ENCODE measurements at places on chromosomes 4 and X.
A peak's percentile ranks its signal among the peaks of the same experiment; 100 is the strongest.

DNA sequence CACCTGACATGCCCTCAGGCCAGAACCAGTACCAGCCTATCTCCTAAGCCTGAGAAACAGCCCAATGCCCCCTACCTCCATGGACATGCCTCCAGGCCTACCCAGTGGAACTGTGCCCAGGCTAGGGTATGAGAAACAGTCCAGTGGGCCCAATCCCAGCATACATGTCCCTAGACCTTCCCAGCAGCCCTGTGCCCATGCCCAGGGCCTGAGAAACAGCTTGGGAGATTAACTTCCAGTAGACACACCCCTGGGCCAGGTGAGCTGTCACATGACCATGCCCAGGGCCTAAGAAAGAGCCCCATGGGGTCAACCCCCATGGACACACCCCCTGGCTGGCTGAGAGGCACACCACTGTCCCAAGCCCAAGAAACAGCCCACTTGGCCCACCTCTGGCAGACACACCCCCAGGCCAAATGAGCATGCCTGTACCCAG lies 78.8 kb downstream of the CBR4 start:
- DNase-seq, result no peak

- DNase-seq, result no peak
Observed at GRCh38 chr4:178255172-178255571, 812.9 kb upstream of the AGA start.

GRCh38 chrX:118585296-118585695 lies 89.7 kb downstream of the DOCK11 start:
- DNase-seq, result no peak

- DNase-seq, result no peak
Observed at GRCh38 chrX:13427441-13428052, 107.7 kb upstream of the ATXN3L start.

DNA sequence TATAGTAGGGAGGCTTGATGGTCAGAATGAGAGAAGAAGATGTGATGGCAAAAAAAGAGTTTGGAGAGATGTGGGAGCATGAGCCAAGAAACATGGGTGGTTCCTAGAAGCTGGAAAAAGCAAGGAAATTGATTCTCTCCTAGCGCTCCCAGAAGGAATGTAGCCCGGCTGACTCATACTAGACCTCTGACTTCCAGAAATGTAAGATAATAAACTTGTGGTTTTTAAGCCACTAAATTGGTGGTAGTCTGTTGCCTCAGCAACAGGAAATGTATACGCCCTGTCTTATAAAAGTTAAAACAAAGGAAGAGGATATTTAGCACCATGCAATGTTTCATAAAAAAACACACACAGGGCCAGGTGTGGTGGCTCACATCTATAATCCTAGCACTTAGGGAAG lies 182.7 kb upstream of the PCDH7 start:
- no peak for DNase-seq

- DNase-seq, result no peak
Observed at GRCh38 chr4:184891816-184892397, 66.1 kb upstream of the ACSL1 start.

DNA sequence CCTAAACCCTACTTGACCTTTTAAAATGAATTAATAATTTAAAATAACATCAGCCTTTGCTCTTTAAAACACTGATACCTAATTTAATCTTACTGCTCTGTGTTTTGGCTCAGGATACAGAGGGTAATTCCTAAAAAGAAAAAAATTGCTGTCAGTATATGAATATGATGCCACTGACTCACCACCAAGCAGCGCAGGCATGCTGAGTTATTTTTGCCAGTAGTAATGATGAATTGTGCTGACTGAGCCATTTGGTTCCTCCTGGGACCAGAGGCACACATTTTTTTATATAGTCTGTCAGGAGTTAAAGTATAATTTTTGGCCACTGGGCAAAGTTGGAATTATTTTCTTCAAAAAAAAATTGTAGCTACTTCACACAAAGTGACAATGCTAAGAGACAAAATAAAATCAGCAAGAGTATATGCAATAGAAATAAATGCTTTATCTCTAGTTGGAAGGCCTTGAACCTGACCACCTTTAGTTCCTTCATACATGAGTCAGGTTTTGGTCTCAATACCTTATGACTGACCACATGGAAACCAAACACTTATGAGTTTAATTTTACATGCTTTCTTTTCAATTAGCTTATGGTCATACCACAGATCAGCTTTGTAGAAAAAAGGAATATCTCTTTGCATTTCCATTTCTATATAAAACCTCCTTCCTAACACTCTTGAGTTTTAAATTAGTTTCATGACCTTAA lies 115.1 kb downstream of the PPP3CA start:
- peak; percentile 34 for DNase-seq

DNA sequence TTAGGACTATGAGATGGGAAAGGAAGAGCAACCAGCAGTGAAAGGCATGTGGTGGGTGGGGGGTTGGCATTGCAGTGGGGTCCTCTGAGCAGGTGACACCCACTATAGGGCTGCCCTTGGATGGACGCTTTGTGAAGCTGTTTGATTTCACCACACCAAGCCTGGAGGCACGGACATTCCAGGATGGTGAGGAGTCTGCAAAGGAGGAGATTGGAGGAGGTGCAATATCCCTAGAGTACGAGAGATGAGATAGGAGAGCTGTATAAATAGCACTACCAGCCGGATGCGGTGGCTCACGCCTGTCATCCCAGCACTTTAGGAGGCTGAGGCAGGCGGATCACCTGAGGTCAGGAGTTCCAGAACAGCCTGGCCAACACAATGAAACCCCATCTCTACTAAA lies 42.3 kb downstream of the SHOX start:
- no peak for DNase-seq

DNA sequence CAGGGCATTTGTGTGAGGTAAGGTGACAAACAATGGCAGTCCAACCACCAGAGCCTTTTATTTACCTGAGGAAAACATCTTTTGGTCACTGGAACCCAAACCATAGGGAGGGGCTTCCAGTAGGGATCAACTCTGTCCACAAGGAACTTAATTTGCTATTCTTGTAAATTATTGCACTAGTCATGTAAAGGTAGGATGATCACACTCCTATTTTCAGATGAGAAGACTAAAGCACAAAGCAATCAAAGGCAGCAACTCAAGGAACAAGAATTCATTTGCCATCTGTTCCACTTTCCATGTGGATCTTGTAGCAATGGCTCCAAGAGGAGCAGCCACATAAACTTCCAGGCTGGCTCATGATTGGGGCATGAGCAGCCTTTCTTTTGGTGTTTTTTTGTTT lies 35.3 kb downstream of the CD99L2 start:
- DNase-seq, result no peak

DNA sequence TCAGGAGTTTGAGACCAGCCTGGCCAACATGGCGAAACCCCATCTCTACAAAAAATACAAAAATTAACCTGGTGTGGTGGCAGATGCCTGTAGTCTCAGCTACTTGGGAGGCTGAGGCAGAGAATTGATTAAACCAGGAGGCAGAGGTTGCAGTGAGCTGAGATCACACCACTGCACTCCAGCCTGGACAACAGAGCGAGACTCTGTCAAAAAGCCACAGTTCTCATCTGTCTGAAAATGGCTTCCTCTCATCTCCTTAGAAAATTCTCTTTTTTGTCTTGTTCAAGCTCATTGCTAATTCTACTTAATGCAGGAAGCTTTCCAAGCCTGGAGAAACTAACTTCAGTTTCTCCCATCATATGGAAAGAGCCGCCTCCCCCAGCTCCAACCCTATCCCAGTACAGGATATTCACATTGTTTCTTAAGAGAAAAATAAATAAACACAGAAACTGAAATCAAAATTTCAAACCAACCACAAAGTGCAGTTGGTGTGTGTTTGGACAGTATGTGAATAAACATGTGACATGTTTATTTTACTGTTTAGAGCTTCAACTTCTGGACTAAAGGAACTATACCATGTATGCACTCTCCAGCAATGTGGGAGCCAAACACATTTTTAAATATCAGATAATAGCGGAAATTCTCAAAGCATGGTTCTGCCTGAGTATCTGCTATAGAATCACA lies 55.0 kb upstream of the GAB1 start:
- DNase-seq, result no peak

DNA sequence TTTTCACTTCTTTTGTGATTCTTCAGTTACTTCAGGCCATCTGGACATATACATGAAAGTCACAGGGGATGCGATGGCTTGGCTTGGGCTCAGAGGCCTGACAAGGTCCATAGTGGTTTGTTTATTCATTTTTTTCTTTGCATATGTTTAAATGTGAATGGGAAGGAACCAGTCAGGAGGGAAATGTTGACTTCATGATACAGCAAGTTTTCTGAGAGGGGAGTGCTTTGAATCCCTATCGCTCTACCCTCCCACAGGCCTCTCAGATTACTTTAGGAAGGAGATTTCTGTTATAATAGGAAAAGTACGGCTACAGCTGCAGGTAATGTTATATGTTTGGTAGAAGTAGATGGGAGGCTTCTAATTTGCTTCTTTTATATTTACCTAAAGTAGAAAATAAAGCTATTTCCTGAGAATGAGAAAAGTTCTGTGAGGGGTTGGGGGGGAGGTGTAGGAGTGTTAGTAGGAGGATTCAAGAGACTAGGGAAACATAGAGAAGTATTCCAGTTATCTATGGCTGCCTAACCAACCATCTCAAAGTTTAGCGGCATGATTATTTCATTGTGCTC lies 322.9 kb downstream of the RAPGEF2 start:
- DNase-seq, result no peak

DNA sequence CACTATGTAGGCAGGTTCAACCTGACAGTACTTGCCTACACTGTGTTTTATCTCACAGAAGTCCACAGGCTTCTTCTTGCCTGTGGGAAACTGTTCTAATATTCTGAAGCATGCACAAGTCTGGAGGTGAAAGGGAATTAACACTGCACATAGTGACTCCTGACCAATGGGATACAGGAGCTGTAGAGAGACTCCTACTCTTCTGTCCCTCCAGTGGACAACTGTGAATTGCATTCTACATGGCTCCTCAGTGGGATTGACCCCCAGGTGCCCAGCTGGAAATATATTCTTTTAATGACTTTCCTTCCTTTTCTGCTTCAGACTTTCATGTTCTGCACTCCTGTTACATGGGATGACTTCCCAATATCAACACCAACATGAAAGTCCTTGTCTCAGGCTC lies 8.2 kb upstream of the YIPF6 start:
- no peak for DNase-seq

GRCh38 chr4:97215409-97215941 lies 927.8 kb downstream of the STPG2 start:
- DNase-seq, result no peak

- no peak for DNase-seq
Observed at GRCh38 chr4:123871341-123871740, 474.7 kb downstream of the SPRY1 start.

DNA sequence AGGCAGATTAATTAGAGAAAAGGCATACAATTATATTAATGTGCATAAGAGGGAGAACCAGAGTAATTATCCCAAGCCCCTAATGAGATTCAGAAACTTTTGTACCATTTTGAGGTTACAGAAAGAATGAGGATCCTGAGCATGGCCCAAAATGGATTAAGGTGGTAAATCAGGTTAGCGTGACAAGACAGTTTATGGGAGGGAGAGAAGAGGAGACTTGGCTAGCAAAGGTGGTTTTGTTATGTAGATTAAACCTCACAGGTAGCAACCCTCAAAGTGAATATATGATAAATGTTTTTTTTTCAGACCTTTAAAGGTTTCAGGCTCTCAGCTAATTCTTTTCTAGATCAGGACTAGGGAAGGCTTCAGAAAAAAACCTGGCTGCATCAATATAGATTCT lies 781.8 kb downstream of the FAM133A start:
- DNase-seq, result no peak

- no peak for DNase-seq
Observed at GRCh38 chrX:16797841-16798240, 11.6 kb downstream of the TXLNG start.

GRCh38 chr4:56282004-56282403 lies 105.3 kb downstream of the AASDH start:
- DNase-seq, result no peak

DNA sequence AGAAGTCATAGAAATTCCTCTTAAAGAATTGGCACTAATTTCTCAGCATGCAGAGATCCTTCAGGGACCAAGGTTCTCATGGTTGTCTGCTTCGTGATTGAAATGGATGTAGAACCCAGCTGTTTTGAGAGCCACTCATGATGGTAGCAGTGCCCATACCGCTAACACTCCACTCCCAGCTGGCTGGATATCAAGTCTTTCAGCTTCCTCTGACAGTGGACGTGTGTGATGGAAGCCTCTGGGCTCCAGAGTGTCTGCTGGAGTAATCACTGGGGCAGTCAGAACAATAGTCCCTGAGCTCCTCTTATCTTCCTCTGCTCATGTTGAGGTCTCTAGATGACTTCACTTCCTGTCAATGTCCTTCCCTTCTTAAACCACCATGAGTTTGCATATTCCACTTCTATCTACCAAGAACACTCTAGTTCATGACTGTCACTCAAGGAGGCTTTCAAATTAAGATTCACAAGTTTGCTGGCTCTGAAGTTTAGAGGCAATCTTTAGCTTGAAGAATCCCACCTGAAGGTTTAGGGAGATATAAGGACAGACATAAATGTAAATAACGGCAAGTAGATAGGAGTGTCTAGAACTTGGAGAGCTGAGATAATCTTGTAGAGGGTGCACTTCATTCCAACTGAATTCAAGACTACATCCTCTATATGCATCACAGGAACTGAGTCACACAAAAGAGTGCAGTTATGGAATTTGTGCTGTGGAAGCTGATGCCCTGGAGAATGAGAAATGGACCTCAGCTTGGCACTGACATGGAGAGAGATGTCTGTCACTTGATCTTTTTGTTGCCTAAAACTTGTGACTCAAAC lies 64.5 kb upstream of the WDR1 start:
- no peak for DNase-seq

DNA sequence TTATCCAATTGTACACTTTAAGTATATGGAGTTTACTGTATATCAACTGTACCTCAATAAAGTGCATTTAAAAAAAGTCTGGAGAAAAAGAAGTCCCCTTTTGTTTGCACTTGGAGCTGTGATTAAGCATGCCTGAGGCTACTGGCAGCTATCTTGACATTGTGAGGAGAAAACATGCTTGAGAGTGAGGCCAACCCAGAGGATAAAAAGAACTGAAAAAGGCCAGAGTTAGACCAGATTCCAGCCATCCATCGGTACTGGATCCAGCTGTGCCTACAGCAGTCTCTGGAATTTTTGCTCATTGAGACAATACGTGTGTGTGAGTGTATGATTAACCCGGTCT lies 57.4 kb downstream of the LGI2 start:
- DNase-seq, result no peak

DNA sequence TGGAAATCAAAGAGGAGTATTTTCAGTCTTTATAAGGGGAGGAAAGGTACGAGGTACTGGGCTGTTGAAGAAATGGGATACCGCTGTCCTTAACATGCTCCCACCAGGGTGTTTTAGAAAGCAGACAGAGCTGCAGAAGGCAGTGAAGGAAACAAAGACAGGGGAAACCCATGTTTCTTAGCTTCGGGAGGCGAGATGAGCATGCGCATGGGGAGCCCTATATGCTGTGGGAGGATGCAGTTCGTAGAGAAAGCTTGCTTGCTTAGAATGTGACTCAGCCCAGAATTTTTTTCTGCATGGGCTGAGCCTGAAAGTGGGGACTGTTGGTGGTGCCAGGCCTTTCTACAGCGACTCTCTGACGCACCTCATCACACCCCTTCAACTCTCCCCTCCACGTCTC lies 28.8 kb upstream of the SCOC start:
- DNase-seq, result no peak

GRCh38 chr4:185637163-185637875 lies 102.0 kb upstream of the PDLIM3 start:
- DNase-seq, result no peak

- DNase-seq, result peak; percentile 38
Observed at GRCh38 chrX:17706676-17707075, 30.6 kb upstream of the SCML1 start.

All from AG09319 (cell line).